AG09319 (cell line): ENCODE measurements at places on chromosomes 11 and 22.

DNA sequence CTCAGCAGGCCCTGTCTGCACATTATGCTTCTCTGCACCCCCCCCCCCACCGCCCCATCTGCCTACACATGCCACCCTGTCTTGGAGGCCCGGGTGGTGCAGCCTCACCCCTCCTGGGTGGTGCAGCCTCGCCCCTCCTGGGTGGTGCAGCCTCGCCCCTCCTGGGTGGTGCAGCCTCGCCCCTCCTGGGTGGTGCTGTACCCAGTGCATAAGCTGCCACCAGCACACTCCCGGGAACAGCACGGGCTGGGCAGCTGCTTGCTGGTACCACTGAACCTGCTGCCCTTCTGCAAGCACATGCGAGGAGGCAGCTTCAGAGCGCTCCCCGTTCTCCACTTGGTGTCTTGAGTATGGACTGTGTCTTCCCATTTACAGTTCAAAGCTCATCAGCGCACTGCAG, 69.3 kb downstream of the NCAPD3 start:
- DNase-seq: no peak

GRCh38 chr11:19430754-19431398, 190.1 kb upstream of the E2F8 start:
- no peak for DNase-seq

- no peak for DNase-seq
These were observed 3.1 kb downstream of the SHANK2 start for GRCh38 chr11:71249301-71249700.

- no peak for DNase-seq
These were observed 13.1 kb upstream of the OR6T1 start for GRCh38 chr11:123956752-123957151.

DNA sequence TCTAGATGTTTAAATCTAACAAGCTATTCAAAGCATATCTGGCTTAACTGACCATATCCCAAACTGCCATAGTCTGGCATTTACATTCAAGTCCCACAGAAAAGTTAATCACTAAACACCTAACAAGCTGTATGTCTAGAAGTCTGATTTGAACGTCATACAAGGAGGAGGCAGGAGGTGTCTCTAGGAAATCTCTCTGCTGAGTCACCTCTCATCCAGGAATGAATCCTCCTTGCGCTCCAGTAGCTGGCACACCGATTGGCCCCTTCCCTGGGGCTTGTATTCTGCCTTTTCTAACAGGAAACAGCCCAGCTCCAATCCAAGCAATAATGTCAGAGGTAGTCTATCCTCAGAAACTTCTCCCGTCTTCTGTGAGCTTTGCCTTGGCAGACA, 31.8 kb downstream of the FEZ1 start:
- no peak for DNase-seq

GRCh38 chr22:43566561-43567332, 154.9 kb downstream of the MPPED1 start:
- no peak for DNase-seq

- no peak for DNase-seq
These were observed 12.1 kb downstream of the GATD1 start for GRCh38 chr11:765025-765801.

DNA sequence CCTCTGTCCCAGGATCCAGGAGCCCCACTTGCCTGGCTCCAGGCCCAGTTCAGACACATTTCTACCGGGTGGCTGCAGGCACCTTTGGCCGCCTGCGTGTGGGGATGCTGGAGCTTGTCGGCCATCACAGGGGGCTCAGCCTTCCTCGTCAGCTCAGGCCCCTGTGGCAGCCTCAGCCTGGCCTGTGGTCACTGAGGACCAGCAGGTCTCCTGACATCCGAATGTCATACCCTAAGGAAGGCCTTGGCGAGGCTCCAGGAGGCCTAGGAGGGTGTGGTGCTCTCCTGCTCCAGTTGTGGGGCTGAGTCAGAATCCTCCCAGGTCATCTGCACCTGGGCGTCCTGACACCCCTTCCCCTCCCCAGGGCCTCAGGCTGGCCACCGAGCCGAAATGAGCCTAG, 14.9 kb upstream of the SOX10 start:
- no peak for DNase-seq

DNA sequence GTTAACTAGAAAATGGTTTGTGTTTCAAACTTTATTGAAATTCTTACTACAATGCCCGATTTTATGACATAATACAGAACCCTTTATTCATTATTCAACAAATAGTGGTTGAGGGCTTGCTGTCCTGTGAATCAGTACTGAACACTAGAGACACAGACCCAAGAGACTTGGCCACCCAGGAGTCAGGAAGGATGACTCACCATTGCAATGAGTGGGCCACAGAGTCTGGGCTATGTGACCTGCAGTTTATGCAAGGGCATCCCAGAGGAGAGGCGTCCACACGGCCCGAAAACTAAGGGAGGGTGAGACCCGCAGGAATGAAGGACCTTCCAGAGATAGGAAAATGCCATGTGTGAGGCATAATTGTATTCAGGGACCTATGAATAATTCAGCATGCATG, 143.8 kb upstream of the DDI1 start:
- DNase-seq: no peak

GRCh38 chr11:126153006-126153405, 58.4 kb downstream of the RPUSD4 start:
- DNase-seq: no peak

GRCh38 chr22:17705546-17705945, 67.0 kb downstream of the BCL2L13 start:
- DNase-seq: no peak

- no peak for DNase-seq
These were observed 1.8 kb upstream of the CREBZF start for GRCh38 chr11:85666687-85667086.

- DNase-seq: no peak
These were observed 29.4 kb downstream of the TCP11L1 start for GRCh38 chr11:33068611-33069340.

DNA sequence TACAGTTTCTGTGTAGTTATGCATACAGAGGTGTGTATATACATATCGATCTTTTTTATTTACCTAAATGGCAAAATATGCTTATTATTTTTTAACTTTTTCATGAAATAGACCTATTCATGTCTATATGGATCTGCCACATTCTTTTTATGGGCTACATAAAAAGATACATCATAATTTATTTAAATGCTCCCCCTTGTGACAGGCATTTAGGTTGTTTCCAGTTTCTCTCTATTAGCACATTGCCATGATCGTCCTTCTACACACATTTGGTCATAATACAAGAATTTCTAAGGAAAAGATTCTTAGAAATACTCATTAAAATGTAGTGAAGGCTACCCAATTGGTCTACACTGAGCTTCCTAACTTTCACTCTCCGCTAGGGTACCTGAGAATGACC, 1067.4 kb downstream of the OPCML start:
- DNase-seq: no peak

GRCh38 chr11:8766043-8766987, 83.7 kb downstream of the RPL27A start:
- no peak for DNase-seq
